Peyer's patch (tissue), 4 donors: ENCODE measurements at places on chromosomes 12 and 14. TPM values are rescaled to one million over a fixed set of nuclear protein-coding genes. Genes with fewer than 3 reads are reported as not detected.

GRCh38 chr12:125856896-125857295, 791.7 kb downstream of the AACS start:
- no peak overlapping the region for H3K4me3 ChIP-seq
- no peaks in the 10 kb centered on the region for H3K27me3 ChIP-seq
- no peaks in the 10 kb centered on the region for H3K36me3 ChIP-seq
- H3K27ac ChIP-seq, result no peak overlapping the region

DNA sequence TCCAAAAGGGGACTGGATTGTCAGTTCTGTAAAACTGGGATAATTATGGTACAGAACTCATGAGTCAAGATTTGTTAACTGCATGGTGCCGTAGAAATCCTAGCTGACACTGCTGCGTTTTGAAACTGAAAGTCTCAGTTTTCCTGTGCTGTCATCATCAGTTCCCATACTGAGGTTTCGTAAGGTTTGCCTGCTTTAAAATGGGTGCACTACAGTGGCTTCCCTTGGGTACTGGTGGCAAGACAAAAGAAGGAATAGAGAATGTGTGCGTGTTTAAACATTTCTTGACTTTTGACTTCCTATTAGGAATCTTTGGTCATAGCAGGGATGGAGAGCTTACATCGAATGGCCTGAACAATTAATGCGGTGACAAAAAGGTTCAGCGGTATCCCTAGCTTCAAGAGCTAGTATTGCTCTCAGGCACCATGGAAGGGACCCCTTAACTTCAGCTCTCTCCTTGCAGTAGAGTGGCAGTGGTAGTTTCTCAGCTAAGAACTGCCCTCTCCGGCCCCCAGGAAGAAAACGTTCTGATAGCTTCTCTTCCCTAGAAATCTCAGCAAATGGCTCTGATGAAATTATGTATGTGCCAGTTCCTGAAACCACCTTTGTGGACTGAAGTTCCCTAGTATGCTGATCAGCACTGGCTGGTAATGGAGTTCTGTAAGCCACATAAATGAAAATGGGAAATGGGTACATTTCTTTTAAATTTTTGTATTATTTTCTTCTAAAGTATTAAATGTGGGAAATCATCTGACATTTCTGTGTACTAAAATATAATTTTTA, 28.9 kb downstream of the ANO6 start:
- no peaks in the 10 kb centered on the region for H3K4me1 ChIP-seq
- H3K27ac ChIP-seq, result no peak overlapping the region
- DNase-seq, result no peak
- H3K27me3 ChIP-seq, result no peaks in the 10 kb centered on the region

- no peak for DNase-seq
- no peaks in the 10 kb centered on the region for H3K27me3 ChIP-seq
- no peaks in the 10 kb centered on the region for H3K36me3 ChIP-seq
- H3K4me3 ChIP-seq, result no peak overlapping the region
- no peak overlapping the region for H3K27ac ChIP-seq
Measured at GRCh38 chr12:87254381-87255030, 774.7 kb downstream of the C12orf50 start.

GRCh38 chr12:93387780-93388179, 10.1 kb downstream of the NUDT4 start:
- H3K36me3 ChIP-seq, result no peaks in the 10 kb centered on the region
- no peaks in the 10 kb centered on the region for H3K27me3 ChIP-seq
- H3K4me3 ChIP-seq, result no peak overlapping the region
- no peak overlapping the region for H3K27ac ChIP-seq
- DNase-seq, result no peak
- H3K4me1 ChIP-seq, result no peaks in the 10 kb centered on the region

DNA sequence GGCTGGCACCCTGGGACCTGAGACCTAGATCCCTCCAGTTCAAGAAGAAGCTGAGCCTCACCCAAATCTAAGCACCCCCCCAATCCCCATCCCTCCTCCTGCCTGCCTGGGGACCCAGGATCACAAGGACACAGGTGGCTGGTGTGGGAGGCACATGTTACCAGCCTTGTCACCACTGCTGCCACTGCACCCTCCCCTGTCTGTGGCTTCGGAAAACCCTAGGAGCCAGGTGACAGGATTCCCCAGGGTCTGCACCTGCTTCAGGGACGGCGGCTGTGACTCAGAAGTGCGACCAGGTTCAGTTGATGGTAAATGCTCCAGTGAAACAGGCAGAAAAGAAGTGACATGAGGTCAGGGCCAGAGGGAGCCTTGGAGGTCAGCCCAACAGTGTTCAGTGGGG, 62.8 kb upstream of the FAM222A start:
- H3K36me3 ChIP-seq, result no peaks in the 10 kb centered on the region
- no peaks in the 10 kb centered on the region for H3K4me1 ChIP-seq
- no peak overlapping the region for H3K27ac ChIP-seq
- no peak overlapping the region for H3K4me3 ChIP-seq
- no peaks in the 10 kb centered on the region for H3K27me3 ChIP-seq
- DNase-seq, result no peak

GRCh38 chr12:42448841-42449240, 122.9 kb downstream of the PPHLN1 start:
- no peak overlapping the region for H3K4me3 ChIP-seq
- H3K27me3 ChIP-seq, result no peaks in the 10 kb centered on the region
- DNase-seq, result no peak
- no peaks in the 10 kb centered on the region for H3K36me3 ChIP-seq

DNA sequence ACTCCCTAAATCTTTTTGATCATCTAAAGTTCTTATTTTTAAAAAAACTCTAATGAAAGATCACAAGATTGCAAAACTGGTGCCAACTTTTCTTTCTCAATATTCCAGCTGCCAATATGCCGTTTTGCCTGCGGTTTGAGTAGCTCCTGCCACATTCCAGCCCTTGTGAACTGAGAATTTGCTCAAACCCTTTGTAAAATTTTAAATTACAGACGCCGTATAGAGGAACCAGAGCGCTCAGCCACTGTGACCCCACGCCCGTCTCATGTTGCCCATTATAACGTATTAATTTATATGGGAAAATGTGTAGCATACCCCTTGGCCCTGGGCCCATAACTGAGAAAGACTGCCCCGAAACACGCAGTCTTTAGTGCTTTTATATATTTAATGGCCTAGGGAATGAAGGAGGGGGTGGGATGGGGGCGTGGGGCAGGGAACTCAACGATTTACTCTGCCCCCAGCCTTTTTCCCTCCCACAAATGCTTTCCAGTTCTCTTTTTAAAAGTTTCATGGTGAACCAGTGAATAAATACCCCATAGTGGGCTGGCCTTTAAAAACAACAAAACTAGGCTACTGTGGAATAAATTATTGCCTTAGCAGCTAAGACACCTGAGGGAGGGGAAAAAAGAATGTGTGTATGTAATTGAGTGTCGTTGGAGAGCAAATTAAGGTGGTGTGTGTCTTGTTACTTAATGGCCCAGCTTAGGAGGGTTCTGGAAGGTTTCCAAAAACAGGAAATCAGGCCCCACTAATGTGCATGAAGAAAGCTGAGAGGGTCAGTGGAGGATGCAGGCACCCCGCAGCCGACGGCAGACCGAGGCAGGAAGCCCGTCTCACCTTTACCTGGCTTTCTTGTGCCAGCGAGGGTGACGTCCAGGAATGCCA, 45.7 kb upstream of the RFLNA start:
- no peak overlapping the region for H3K4me3 ChIP-seq
- no peaks in the 10 kb centered on the region for H3K27me3 ChIP-seq
- DNase-seq, result no peak
- no peak overlapping the region for H3K27ac ChIP-seq

GRCh38 chr12:62123721-62124203, 136.4 kb upstream of the USP15 start:
- H3K4me3 ChIP-seq, result no peak overlapping the region
- no peaks in the 10 kb centered on the region for H3K27me3 ChIP-seq
- H3K4me1 ChIP-seq, result no peaks in the 10 kb centered on the region
- no peaks in the 10 kb centered on the region for H3K36me3 ChIP-seq
- H3K27ac ChIP-seq, result no peak overlapping the region
- DNase-seq, result no peak

GRCh38 chr12:11238275-11238674, 31.2 kb downstream of the PRB3 start:
- no peaks in the 10 kb centered on the region for H3K36me3 ChIP-seq
- no peaks in the 10 kb centered on the region for H3K4me1 ChIP-seq
- no peaks in the 10 kb centered on the region for H3K27me3 ChIP-seq
- no peak overlapping the region for H3K27ac ChIP-seq
- no peak overlapping the region for H3K4me3 ChIP-seq

TBX5 gene
- total RNA-seq, result not detected

SMIM41 gene
- not detected for total RNA-seq

BIN2 gene
- total RNA-seq, result 7.9 TPM

VPS29 gene
- 97.9 TPM for total RNA-seq

ACSS3 gene
- total RNA-seq, result 9.9 TPM

GOLGA5 gene
- total RNA-seq, result 34.0 TPM

MEG3 gene
- total RNA-seq, result 26.9 TPM
